RKO (cell line): ENCODE measurements at places on chromosomes 3 and 15.

DNA sequence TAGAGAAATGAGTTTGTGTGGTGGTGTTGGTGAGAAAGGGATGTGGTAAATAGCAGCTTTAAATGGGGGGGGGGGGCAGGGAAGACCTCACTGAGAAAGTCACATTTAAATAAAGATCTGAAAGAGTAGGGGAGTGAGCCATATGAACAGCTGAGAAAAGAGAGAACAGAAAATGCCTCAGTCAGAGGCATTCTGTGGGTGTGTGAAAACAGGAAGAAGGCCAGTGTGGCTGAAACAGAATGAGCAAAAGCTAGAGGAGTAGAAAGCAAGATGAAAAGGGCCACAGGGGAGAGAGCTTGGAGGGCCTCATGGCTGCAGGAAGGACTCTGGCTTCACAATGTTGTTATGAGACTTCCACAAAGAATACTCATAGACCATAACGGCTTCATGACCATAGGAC lies 783.3 kb downstream of the ZPLD1 start:
- DNase-seq: no peak

DNA sequence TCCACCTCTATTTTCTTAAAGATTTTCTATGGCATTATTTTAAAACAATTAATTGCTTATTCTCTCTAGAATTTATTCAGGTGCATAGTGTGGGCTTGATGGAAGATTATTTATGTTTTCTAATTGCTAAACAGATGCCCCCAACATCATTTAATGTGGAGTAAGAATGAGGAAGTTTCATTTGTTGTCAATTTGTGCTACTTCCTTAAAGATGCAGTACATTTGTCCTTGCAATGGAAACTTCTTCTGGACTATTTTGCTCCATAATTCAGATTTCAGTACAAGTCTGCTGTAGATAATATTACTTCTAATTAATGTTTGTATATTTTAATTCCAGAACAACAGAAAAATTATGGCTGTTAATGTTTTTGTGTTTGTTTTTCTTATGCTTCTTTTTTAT lies 104.8 kb downstream of the TGFBR2 start:
- no peak for DNase-seq

- DNase-seq: no peak
Observed at GRCh38 chr15:85614059-85614458, 180.7 kb downstream of the KLHL25 start.

DNA sequence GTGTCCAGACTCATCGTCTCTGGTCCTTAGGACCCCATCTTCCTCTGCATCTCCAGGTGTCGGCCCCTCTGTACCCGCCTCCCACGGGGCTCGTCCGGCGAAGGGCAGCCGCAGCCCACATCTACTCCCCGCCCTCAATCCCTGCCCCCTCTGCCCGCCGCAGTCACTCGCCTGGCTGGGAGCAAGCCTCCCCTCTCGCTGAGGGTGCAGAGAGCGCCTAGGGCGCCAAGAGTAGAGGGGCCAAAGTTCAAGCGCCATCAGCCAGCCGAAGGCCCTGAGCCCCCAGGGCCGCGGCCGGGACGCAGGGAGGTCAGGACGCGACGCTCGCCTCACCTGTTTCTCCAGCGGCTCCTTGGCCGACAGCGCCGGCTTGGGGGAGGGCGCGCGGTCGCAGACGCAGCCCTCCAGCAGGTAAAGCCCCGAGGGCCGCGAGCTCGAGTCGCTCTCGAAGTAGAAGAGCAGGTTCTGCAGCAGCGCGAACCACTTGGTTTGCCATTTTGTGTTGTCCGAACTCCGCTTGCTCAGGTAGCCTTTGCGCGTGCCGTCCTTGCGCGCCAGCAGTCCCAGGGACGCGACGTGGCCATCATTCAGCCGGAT lies 592 bp downstream of the RASGRF1 start:
- no peak for DNase-seq

- DNase-seq: no peak
Observed at GRCh38 chr3:32607522-32607921, 36.9 kb upstream of the DYNC1LI1 start.

DNA sequence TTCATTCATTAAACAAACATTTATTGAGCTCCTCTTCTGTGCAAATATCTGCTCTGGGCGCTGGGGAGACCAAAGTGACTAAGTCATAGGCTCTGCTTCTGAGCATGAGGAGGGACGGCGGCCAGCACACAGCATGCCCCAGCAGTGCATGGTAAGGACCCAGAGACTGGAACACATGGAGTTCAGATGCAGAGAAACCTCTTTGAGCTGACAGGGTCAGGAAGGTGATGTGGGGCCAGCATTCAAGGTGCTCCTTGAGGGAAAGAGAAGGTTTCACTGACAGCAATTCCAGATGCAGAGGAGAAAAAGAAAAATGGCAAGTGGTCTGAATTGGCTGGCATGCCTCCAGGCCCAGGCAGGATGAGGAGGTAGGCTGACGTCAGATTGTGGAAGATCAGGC lies 234.5 kb downstream of the UACA start:
- no peak for DNase-seq

DNA sequence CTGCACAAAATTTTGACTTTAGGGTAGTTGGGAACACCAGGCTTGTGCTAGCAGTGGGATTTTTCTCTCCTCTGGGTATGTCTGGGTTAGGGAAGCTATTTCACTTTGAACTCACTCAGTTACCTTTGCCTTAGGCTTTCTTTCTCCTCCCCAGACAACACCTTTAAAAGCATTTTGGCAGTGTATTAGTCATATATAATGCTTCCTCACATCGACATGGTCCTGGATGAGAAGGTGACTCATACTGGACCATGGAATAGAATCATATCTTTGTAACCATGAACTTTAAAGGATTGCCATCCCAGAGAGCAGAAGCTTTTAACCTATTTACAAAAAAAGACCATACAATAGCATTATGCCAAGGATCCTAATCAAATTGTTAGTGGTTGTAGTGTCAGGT lies 2.7 kb downstream of the RYR3 start:
- no peak for DNase-seq

DNA sequence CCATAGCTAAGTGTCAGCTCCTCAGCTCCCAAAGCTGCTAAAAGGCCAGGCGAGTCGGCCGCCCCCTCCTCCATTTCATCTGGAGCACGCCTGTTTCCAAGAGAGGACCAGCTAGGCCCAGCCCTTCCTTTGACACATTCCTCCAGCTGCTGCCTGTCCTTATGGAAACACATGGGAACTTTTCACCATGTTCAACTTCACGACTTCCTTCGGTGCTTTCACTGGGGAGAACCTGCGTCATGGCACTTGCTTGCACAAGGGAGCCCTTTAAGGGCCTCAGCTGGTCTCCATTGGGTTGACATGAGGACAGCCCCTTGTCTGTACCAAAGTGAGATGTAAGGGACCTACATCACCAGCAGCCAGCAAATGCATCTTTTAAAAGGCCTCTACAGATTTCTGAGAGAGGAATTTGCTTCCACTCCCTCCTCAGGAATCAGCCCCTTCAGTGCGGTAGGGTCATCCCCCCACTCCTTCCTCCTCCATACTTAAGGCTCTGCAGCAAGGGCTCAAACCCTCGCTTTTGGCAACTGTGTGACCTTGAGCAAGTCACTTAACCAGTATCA lies 2.1 kb downstream of the MAGI1 start:
- DNase-seq: no peak

GRCh38 chr3:127210654-127210943 lies 17.7 kb downstream of the PRR23E start:
- DNase-seq: no peak

- no peak for DNase-seq
Observed at GRCh38 chr15:99414755-99415731, 150.7 kb upstream of the MEF2A start.

DNA sequence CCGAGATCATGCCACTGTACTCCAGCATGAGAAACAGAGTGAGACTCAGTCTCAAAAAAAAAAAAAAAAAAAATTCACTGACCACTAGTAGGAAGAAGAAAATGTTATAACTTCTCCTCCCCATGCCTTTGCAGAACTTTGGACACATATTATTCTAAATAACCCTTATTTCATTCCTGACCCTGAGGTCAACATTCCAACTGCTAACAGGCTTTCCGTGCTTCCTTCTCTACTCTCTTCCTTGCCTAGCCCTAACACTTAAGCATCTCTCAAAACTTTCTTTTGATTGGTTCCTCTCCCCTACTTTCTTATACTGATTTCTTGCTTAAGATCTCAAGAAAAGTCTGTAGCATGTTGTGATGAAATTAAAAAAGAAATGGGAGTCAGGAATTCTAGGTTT lies 146.8 kb downstream of the MEX3B start:
- DNase-seq: no peak

- DNase-seq: no peak
Observed at GRCh38 chr3:155230382-155230781, 63.1 kb downstream of the STRIT1 start.

DNA sequence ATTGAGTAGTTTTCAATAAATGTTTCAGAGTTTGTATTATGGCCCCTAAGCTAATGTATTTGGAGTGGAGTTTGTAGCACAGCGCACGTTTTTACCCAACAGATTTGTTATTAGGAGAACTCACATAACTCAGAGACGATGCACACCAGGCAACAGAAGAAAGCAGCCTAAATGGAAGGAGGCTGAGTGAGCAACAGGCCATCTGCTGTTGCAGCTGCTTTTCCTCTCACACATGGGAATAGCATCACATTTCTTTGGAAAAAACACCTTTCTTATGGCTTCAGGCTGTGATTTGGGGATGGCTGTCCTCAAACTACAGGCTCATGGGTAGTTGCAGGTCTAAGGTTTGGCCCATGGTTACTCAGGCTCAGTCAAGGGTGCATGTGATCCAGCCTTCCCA lies 469.3 kb upstream of the MCTP2 start:
- no peak for DNase-seq

DNA sequence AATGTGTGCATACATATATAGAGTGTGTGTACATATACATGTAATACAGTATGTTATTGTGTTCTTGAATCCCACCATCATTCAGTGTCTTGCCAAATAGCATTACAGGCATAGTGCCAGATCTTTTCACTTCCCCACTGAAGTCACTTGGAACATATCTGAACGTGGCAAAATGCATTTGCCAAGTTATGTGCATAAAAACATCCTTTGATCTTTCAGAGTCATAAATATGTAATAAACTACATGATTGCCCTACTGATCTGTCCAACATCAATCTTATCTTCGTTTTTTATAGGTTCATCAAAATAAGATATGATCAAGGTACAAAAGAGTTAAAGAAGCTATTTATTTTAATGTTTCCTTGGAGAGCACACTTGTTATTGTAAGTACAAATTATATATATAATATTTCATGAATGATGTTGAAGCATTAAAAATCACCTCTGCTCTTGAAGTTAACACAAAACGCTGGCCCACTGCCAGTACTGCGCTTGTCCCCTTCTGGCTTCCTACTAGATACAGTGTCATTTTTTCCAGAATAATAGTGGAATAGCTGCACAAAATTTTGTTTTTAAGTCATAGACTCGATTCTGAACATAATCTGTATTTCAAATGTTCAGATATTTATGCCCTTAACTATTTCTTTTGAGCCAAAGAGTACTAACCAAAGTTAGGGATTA lies 549.5 kb upstream of the ARRDC4 start:
- DNase-seq: no peak

- DNase-seq: peak; percentile 83
Observed at GRCh38 chr3:32392536-32393302, 1.1 kb downstream of the CMTM7 start.

DNA sequence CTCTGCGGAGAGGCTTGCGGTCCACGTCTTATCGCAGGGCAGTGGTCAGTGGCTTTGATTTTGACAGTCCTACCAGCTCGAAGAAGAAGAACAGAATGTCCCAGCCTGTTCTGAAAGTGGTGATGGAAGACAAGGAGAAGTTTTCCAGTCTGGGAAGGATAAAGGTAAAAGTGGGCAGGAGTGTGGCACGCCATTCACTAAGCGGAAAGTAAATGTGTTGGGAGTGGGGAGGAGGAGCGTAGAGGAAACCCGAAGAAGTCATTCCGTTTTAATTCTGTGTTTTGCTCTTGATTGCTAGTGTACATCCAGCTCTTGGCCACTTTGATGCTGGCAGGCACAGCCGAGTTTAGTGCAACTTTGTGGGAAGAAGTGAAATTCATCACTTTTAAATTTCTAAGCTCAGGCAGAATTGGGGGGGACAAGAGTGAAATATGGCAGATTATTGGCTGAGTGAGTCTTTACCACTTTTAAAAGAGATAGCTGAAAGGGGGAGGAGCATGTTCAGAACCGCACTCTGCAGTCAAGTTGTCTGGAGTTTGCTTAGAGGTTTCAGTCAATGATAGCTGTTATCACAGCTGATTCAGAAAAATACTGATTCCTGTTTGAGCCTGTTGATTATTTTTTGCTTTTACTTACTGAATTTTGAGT lies 1.8 kb downstream of the ARHGEF26 start:
- DNase-seq: no peak

DNA sequence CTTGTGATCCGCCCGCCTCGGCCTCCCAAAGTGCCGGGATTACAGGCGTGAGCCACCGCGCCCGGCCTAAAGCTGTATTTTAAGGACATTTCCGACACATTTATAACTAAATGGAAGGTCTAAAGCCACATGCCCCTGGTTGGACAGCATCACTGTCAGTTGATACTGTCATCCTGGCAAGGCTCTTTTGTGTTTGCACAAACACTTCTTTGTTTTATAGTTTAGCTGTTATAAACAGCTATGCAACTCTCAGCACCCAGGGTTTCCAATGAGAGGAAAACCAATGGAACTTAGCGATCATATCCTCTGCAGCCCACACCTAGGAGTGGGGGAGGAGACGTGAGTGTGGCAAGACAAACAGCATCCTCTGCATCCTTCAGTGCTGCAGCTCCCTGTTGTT lies 19.7 kb downstream of the NIPA1 start:
- no peak for DNase-seq

DNA sequence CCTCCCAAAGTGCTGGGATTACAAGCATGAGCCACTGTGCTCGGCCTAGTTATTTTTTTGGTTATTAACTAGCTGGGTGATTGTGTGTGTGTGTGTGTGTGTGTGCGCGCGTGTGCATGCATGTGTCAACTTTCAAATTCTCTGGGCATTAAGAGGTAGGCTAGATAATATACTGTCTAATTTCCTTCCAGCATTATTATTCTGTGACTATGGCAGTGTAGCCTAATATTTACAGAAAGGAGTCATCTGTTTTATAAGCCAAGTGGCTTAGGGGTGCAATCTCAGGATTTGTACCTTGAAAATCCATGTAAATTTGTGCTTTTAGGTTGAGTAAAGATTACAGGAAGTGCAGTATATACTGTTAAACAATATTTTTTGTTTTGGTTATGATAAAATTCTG lies 85.1 kb upstream of the ZBTB20 start:
- no peak for DNase-seq

GRCh38 chr3:154040283-154040682 lies 80.9 kb upstream of the ARHGEF26 start:
- peak; percentile 60 for DNase-seq

GRCh38 chr3:6251612-6252400 lies 609.1 kb upstream of the GRM7 start:
- no peak for DNase-seq

DNA sequence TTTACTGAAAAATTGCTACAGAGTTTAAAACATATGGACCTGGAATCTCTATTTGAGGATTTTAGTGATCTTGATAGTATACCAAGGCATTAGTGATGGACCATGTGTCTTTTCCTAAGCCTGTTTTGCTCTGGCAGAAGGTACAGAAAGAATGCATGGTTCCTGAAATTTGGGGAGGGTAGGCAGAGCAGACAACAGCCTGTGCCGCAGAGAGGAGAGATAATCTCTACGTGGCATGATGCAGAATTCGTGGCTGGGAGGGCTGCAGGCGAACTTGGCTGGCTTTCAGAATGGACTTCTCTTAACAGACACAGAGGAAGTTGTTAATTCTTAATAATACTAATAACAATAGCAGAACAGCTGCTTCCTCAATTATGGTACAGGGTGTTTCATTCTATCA lies 137.5 kb upstream of the FOXB1 start:
- DNase-seq: no peak
